ENCODE measurements at places on chromosomes 13 and 19. TPM values are rescaled to one million over a fixed set of nuclear protein-coding genes. Genes with fewer than 3 reads are reported as not detected.

DNA sequence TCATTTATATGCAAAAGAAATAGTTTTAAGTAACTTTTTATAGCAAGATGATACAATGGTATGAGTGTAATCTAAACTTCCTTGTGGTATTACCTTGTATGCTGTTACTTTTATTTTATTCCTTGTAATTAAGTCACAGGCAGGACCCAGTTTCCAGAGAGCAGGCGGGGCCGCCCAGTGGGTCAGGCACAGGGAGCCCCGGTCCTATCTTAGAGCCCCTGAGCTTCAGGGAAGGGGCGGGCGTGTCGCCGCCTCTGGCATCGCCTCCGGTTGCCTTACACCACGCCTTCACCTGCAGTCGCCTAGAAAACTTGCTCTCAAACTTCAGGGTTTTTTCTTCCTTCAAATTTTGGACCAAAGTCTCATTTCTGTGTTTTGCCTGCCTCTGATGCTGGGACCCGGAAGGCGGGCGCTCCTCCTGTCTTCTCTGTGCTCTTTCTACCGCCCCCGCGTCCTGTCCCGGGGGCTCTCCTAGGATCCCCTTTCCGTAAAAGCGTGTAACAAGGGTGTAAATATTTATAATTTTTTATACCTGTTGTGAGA is 10.2 kb downstream of the PLPPR3 start:
- DNase-seq, result no peak

- no peak for DNase-seq
Observed at GRCh38 chr19:31555634-31556215, 206.5 kb upstream of the TSHZ3 start.

- peak; percentile 92 for DNase-seq
Observed at GRCh38 chr19:46346821-46347571, at the start of gene PPP5C. Gene PPP5C (plus strand): TSS chr19:46347087. CDS start chr19:46347097, 10 bp downstream.

GRCh38 chr13:98937911-98938381 is 39.9 kb downstream of the DOCK9 start:
- DNase-seq, result no peak

The PSG1 gene
- total RNA-seq, result not detected

Data from B cell (primary cell).